Activated T-helper 1 cell treated with anti-CD3 and anti-CD28 coated beads, Interleukin-12 subunit alpha, Interleukin-12 subunit beta, Interleukin-2, Interleukin-4 antibody, amounts not matched to agents 30 ng/mL and 10 ng/mL and 1 ng/mL, durations not matched to agents 14 hours and 24 hours and 36 hours (primary cell): ENCODE measurements at places on chromosomes 3 and 15. TPM values are rescaled to one million over a fixed set of nuclear protein-coding genes. Genes with fewer than 3 reads are reported as not detected.

DNA sequence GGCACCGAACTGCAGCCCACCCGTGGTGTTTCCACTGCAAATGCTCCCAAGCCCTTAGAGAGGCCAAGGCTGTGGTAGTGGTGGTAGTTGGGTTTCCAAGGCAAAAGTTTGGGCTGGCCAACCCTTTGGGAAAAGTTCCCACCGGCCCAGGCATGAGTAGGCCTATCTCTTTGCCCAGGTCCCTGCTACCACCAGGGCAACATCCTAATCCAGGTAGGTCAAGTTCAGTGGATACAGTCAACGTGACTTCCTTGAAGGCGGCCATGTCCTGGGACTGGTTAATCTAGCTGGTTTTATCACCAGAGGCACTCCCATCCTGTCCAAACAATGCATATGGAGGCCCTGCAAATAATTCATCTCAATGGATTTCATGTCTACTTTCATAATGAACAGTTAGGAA, 1.6 kb upstream of the ONECUT1 start:
- no peak for DNase-seq

IMPG2 gene
- 0.05 and 0.13 TPM in 2 replicates for total RNA-seq

- DNase-seq = no peak
Observed at GRCh38 chr3:150825192-150825915, 62.4 kb upstream of the SIAH2 start.

GRCh38 chr3:65713016-65713415, 325.7 kb downstream of the MAGI1 start:
- DNase-seq = no peak

DNA sequence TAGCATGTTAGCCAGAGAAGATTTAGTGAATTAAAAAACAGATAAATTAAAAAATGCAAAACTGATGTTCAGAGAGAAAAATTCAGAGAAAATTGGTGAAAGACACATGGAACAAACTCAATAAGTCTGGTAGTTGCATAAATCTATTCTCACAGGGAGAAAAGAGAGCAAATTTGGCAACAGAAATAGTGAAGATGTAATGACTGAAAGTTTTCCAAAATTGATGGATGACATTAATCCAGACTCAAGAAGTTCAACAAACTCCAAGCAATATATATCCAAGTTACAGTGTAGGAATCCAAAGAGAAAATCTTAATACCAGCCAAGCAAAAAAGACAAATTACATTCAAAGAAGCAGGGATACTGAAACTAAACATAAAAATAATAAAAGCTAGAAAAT, 302.7 kb upstream of the ARPP21 start:
- DNase-seq = no peak

FES gene
- total RNA-seq = 45.4 and 57.1 TPM in 2 replicates

GRCh38 chr3:150449169-150449721, 41.1 kb downstream of the TSC22D2 start:
- no peak for DNase-seq

DNA sequence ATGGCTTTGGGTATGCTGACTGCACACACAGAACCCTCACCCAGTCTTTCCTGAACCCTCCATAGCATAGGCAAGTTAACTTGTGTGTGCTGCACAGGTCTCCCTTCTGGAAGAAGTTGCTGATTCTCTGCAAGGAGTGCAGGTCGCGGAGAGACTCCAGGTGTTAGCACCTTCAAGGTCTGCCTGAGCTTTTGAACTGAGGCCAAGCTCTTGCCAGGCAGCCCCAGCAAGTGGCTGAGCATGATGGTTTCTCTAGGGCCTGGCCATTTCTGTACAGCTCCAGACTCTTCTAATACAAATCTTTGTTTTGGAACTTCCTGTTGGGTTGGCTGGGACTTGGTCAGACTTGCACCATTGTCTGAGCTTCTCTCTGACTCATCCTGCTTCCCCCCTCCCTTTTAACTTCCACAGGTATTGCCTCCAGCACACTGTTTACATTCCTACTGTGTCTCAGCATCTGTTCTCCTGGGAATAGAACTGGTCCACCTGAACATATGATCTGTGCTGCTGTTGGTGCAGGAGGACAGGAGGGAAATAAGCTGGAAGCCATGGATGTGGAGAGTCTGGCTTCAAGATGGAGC, 53.3 kb downstream of the KY start:
- no peak for DNase-seq
